ENCODE measurements at places on chromosomes 3 and 15. TPM values are rescaled to one million over a fixed set of nuclear protein-coding genes. Genes with fewer than 3 reads are reported as not detected.

Gene SNTN
- polyA plus RNA-seq = not detected

Gene PXYLP1
- 16.7 TPM for polyA plus RNA-seq

Gene RPP14
- polyA plus RNA-seq = 21.6 TPM

GRCh38 chr3:47813551-47814177, 10.7 kb downstream of the DHX30 start:
- no peak for DNase-seq

Gene GJD2
- 3.6 TPM for polyA plus RNA-seq

DNA sequence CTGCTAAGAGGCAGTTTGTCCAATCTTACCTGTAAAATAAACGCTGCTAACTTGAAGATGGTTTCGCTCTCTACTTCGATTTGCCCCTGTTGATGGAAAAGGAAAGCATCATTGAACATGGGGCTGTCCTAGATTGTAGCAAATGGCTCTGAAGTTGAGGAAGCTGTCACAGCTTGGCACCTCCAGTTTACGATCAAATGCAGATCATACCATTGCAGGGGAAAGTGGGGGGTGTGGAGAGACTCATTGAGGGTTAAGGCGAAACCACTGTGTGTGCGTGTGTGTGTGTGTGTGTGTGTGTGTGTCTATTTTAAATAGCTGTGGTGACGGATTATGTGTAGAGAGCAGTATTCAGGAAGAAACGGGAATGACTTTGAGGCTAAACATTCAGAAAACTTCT, 127.6 kb upstream of the LMOD3 start:
- peak; percentile 50 for DNase-seq

GRCh38 chr15:96339619-96340347, 9.3 kb downstream of the NR2F2 start:
- DNase-seq = no peak

Gene GOLGA6L9
- polyA plus RNA-seq = 2.7 TPM

Gene LNP1
- 6.1 TPM for polyA plus RNA-seq

- DNase-seq = no peak
Measured at GRCh38 chr15:66193066-66193465, 60.5 kb downstream of the MEGF11 start.

Gene HTR3E
- polyA plus RNA-seq = 0.14 TPM

GRCh38 chr3:196237203-196237602, 20.9 kb downstream of the SLC51A start:
- no peak for DNase-seq

DNA sequence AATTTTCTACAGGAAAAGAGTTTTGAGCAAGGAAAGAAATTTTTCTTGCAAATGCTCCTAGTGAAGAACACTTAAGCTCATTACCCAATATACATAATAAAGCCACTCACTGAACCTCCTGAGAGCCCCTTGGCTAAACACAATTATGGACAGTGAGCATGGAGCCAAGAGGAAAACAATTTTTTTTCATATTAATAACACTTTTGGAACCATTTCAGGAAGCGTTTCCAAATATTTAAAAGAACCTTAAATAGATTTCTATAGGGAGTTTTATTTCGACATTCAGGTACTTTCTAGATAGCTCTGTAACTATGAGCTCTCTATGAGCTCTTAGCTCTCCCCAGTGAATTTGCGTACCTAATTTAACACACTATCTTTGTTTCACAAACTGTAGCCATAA, 581.1 kb downstream of the ZNF385D start:
- peak; percentile 48 for DNase-seq

GRCh38 chr3:52857864-52858263, 23.0 kb upstream of the MUSTN1 start:
- DNase-seq = no peak

DNA sequence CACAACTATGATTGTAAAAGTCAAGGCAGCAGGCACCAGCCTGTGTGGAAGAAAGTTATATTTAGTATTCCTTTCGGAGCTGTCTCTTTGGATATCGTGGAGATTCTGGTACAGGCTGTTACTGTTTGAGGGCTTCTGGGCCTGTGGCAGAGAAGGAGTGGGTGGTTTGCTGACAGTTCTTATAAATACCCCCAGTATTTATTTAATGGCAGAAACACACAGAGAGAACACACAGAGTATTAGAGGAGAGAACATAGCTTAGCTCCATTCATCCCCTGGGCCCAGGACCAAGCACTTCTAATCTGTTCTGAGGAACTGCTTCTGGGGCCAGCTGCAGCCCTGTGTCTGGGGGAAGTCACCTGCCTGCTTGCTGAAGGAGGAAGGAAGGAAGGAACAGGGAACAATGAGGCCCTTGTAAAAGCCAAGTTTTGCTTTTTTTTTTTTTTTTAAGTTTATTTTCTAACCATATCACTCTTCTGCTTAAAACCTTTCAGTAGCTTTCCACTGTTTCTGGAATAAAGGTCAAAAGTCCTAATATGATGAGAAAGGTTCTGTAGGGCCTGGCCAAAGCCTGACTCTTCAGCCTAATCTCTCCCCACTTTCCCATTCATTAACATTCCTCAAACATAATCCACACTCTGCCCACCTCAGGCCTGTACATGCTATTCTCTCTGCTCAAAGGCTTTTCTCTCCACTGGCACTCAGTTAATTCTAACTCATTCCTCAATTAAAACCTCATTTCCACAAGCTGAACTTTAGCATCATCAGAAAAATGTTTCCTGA, 11.8 kb upstream of the PP2D1 start:
- no peak for DNase-seq

DNA sequence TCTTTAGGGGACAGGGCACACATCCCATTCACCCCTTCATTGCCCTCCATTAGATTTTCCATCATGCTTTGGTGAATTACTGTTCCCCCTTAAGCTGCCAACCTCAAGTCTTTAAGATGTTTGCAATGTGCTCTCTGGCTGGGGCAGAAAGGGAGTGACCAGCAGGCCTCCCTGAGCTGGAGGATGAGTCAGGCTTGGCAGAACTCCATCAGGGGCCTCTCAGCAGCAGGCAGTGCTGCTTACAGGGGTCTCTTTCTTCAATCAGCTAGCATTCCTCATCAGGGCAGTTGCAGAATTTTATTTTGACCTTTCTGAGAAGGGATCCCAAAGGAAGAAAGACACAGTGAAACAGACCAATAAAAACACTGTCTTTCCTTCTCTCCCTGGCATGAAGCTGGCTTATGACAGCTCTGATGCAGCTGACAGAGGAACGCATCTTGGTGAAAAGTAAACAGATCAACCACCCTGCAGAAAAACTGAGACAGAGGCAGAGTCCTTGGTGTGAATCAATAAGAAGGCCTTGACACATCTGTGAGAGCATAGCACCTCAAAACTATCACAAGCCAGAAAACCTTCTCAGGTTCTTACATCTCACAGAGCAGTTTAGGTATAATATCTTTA, 88.7 kb upstream of the MRPL3 start:
- peak; percentile 26 for DNase-seq

DNA sequence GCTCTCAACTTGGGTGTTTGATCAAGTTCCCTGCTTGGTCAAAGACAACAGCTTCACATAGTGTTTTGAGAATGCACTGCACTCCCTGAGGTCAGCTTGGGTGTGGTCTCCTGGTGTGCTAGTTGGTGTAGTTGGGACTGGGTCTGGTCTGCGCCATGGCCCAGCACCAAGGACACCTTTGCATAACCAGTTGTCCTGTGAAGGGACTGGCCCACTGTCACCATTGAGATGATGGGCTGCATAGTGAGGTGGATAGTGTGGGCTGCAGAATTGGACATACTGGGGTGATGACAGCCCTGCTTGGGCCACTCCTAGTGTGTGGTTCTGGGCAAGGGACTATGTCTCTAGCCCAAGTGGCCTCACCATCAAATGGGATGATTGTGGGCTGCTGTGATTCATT, 9.5 kb downstream of the RPSA start:
- DNase-seq = no peak

- peak; percentile 54 for DNase-seq
Measured at GRCh38 chr3:101216710-101217465, 103.5 kb downstream of the IMPG2 start.

- DNase-seq = no peak
Measured at GRCh38 chr3:128064962-128065361, 12.7 kb downstream of the SEC61A1 start.

GRCh38 chr3:52174896-52175295, 20.7 kb upstream of the POC1A start:
- no peak for DNase-seq

Gene MAGEL2
- 21.3 TPM for polyA plus RNA-seq

GRCh38 chr3:107884028-107884427, 206.8 kb downstream of the CD47 start:
- no peak for DNase-seq

GRCh38 chr3:73848173-73848906, 223.6 kb upstream of the PDZRN3 start:
- no peak for DNase-seq

DNA sequence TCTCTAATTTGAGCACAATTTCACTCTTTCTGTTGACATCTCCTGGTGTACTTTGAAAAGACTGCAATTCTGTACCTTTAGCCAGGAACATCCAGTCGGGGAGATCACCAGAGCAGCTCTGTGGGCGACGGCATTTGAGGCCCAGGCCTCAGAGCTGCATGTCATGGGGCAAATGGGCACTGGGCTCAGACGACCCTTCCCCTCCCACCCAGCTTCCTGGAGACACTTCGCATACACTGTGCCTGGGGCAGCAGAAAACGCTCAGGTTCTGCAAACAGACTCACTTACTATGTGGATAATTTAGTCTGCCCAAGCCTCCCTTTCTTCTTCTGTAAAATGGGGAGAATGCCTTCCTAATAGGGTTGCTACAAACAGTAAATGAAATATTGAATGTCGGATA, 96.9 kb downstream of the HMG20A start:
- DNase-seq = no peak

- no peak for DNase-seq
Measured at GRCh38 chr3:148074946-148075345, 622.8 kb upstream of the AGTR1 start.

Gene NDUFAF3
- 55.2 TPM for polyA plus RNA-seq

Gene C3orf62
- polyA plus RNA-seq = 10.3 TPM

- no peak for DNase-seq
Measured at GRCh38 chr3:150357923-150358607, 50.0 kb upstream of the TSC22D2 start.

Gene SLC12A1
- 0.03 TPM for polyA plus RNA-seq

DNA sequence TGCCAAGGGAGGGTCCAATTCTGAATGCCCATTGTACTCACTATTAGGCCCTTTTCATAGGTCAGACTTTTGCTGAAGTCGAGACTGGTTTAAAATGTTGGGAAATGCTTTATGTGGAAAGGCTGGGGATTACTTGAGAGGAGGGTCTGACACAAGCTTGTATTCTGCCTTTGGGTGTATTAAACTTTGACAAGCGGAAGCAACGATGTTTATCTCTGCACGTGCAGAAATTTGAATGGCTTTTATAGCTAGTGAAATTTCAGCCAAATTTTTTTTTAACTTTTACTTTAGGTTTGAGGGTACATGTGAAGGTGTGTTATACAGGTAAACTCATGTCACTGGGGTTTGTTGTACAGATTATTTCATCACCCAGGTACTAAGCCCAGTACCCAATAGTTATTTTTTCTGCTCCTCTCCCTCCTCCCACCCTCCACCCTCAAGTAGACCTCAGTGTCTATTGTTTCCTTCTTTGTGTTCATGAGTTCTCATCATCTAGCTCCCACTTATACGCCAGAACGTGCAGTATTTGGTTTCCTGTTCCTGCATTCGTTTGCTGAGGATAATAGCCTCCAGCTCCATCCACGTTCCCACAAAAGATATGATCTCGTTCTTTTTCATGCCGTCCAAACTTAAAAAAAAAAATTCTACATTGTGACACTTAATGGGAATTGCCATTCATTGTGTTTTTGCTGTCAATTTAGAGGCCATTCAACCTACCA, 223.0 kb upstream of the BHLHE40 start:
- no peak for DNase-seq

- DNase-seq = no peak
Measured at GRCh38 chr3:42705058-42705767, 2.6 kb upstream of the HHATL start.

Gene RPL39L
- 7.6 TPM for polyA plus RNA-seq

DNA sequence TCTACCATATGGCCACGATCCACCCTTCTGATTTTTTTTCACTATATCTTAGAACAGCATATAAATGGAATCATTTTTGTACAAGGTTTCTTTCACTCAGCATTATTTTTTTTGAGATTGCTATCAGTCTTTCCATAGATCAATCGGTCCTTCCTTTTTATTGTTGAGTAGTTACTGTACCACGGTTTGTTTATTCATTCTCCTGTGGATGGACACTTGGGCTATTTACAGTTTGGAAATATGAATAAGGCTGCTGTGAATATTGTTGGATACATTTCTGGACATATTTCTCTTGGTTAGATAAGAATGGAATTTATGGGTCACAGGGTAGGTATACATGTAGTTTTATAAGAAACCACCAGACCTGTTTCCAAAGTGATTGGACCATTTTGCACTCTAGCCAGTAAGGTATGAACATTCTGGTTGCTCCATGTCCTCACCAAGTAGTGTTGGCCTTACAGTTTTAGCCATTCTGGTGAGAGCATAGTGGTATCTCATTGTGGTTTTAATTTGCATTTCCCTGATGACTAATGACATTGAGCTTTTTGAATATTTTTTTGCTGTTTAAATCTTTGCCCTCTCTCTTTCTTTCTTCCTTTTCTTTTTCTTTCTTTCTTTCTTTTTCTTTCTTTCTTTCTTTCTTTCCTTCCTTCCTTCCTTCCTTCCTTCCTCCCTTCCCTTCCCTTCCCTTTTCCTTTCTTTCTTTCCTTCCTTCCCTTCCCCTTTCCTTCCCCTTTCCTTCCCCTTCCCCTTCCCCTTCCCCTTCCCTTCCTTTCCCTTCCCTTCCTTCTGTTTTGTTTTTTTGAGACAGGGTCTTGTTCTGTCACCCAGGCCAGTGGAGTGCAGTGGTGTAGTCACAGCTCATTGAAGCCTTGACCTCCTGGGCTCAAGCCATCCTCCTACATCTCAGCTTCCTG, 49.2 kb downstream of the LRRK1 start:
- DNase-seq = no peak

- DNase-seq = no peak
Measured at GRCh38 chr15:68776477-68777270, 44.0 kb downstream of the ANP32A start.

GRCh38 chr3:14179114-14179465, 473 bp downstream of the LSM3 start:
- DNase-seq = no peak

All from hindlimb muscle (tissue), 1 donor.